ENCODE measurements at places on chromosomes 4 and X. TPM values are rescaled to one million over a fixed set of nuclear protein-coding genes. Genes with fewer than 3 reads are reported as not detected.
A peak's percentile ranks its signal among the peaks of the same experiment; 100 is the strongest.

RTL9 gene
- not detected for total RNA-seq

DNA sequence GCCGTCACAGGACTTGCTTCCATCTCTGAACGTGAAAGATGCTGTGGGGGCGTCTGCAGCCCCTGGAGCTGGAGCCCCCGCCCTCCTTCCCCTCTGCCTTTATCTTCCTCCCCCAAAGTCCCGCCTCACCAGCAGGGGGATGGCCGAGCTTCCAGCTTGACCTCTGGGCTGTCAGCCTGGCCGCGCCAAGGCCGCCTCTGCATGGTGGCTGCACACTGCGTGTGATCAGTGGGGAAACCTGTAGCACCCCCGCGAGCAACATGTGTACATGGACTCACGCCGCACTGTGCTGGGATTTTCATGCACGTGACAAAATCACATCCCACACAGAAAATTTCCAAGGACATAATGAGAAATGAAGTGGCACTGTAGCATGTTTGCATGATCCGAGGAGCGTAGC, 26.5 kb upstream of the PSAPL1 start:
- no peaks in the 10 kb centered on the region for H3K4me1 ChIP-seq
- no peaks in the 10 kb centered on the region for H3K36me3 ChIP-seq
- no peak for DNase-seq
- peaks cover 26% of the 10 kb centered on the region for H3K27me3 ChIP-seq
- H3K27ac ChIP-seq = no peak overlapping the region

DNA sequence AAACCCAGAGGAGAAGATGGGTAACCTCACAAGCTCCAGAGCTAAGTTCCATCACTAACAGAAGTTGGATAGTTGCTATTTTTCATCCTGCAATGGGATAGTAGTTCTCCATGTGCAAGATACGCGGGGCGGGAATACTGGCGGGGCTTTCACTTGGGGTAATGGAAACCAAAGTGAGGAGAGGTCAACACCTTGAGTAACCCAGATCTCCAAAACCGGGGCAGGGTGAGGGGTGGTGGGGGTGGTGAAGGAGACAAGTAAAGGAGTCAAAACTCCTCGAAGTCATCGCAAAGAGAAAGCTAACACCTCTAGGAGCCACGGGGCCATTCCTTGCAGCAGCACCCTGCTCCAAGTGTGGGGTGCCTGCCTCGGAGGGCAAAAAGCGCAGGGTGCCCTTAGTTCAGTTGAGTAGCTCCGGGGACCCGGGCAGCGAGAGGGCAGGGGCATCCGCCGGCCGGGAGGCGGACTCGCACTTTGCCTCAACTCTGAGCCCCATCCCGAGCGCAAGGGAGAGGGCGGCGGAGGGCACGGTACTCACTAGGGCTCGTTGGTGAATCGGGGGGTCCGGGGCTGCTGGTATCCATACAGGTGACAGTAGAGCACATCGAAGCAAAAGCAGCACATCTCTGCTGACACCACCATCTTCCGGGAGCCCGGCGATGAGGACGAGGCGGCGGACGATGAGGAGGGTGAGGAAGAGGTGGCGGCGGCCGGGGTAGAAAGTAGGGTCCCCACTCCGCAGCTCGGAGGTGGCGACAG, 645 bp downstream of the AMMECR1 start:
- H3K4me1 ChIP-seq = peaks cover 15% of the 10 kb centered on the region
- DNase-seq = peak; percentile 24
- peak overlapping the region; percentile 97 for H3K4me3 ChIP-seq
- H3K36me3 ChIP-seq = peaks cover 25% of the 10 kb centered on the region
- H3K27me3 ChIP-seq = no peaks in the 10 kb centered on the region

- H3K27me3 ChIP-seq = no peaks in the 10 kb centered on the region
- no peak overlapping the region for H3K4me3 ChIP-seq
- DNase-seq = no peak
- peaks cover 10% of the 10 kb centered on the region for H3K36me3 ChIP-seq
Observed at GRCh38 chrX:123846577-123847038, 13.2 kb upstream of the XIAP start.

DNA sequence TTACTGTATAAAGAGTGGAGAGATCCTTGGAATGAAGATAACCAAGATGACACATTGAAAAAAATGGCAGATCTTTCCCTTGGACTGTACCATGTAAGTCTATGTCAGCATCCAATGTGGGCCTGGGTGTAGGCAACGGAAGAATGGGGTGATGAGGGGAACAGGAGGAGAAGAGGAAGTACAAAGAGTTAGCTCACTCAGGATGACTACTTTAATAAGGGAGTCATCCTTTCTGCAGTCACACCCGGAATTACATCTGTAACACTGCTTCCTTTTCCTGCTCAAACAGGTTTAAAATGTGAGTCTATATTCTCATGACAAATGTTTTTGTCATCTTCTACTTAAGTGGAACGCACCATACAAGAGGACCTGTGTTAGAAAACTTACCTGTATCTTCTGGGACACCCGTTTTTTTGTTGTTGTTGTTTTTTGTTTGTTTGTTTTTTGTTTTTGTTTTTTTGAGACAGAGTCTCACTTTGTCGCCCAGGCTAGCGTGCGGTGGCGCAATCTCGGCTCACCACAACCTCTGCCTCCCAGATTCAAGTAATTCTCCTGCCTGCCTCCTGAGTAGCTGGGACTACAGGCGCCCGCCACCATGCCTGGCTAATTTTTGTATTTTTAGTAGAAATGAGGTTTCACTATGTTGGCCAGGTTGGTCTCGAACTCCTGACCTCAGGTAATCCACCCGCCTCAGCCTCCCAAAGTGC, 18.0 kb downstream of the HPSE start:
- no peaks in the 10 kb centered on the region for H3K4me1 ChIP-seq
- H3K27ac ChIP-seq = no peak overlapping the region
- H3K4me3 ChIP-seq = no peak overlapping the region
- no peaks in the 10 kb centered on the region for H3K36me3 ChIP-seq

GRCh38 chr4:137378821-137379220, 153.5 kb downstream of the PCDH18 start:
- H3K4me1 ChIP-seq = peaks cover 4% of the 10 kb centered on the region
- H3K36me3 ChIP-seq = no peaks in the 10 kb centered on the region
- no peak overlapping the region for H3K27ac ChIP-seq

DNA sequence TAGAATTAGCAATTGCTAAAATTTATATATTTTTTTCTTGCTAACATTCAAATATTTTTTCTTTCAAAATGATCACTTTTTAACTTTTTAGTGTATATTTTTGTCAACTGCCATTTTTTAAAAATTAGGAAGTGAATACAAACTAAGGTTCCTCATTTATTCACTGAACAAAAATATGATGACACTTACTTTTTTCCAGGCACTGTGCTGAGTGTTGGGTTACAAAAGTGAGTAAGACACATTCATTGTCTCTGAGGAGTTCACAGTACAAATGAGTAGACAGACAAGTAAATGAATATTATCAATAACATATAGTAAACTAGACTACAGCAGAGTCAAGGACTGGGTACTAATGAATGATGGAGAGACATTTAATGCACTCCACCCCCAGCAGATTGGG, 543.5 kb downstream of the PDHA2 start:
- H3K4me3 ChIP-seq = no peak overlapping the region
- H3K27ac ChIP-seq = no peak overlapping the region
- no peaks in the 10 kb centered on the region for H3K4me1 ChIP-seq
- no peaks in the 10 kb centered on the region for H3K36me3 ChIP-seq

DNA sequence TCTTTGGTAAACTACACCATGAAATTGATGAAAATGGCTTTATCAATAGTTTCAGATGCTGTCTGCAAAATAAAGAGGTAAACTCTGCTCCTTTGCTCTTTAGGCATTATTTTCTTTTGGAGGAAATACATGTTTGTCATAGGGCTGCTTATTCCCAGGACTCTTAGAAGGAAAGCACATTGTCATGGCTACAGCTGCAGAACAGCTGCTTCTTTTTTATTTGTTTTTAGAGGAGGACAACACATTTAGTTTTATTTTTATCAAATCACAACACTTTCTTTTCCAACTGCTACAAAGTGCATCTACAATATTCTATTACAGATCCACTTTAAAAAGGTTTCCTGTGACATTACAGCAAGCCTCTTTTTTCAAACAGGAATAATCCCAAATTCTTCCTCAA, 12.7 kb upstream of the HPF1 start:
- H3K36me3 ChIP-seq = no peaks in the 10 kb centered on the region
- H3K4me3 ChIP-seq = no peak overlapping the region
- DNase-seq = no peak
- H3K27ac ChIP-seq = no peak overlapping the region

DNA sequence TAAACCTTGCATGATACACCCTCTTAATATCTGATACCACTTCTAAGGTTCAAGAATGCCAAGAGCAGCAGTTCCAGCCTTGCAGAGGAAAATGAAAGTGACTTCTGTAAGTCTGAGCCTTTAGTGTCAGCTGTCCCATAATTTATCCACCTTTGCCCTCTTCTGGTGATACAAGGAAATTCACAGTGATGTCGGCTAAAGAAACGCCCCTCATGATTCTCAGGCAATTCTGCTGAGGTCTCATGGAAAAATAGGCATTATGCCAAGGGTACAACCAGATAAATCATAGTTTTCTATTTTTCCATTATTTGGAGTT, 172.2 kb upstream of the CXCL13 start:
- no peaks in the 10 kb centered on the region for H3K36me3 ChIP-seq
- peaks cover 15% of the 10 kb centered on the region for H3K27me3 ChIP-seq
- H3K4me1 ChIP-seq = no peaks in the 10 kb centered on the region
- no peak overlapping the region for H3K4me3 ChIP-seq
